Hepatocyte (in vitro differentiated cells): ENCODE measurements at places on chromosomes 4 and X.
A peak's percentile ranks its signal among the peaks of the same experiment; 100 is the strongest.

- DNase-seq, result peak; percentile 18
Observed at GRCh38 chr4:71300964-71301363, 37.9 kb upstream of the SLC4A4 start.

GRCh38 chr4:29047341-29048041 is 1672.7 kb upstream of the PCDH7 start:
- DNase-seq, result no peak

GRCh38 chrX:112751076-112751475 is 71.3 kb upstream of the LHFPL1 start:
- no peak for DNase-seq

DNA sequence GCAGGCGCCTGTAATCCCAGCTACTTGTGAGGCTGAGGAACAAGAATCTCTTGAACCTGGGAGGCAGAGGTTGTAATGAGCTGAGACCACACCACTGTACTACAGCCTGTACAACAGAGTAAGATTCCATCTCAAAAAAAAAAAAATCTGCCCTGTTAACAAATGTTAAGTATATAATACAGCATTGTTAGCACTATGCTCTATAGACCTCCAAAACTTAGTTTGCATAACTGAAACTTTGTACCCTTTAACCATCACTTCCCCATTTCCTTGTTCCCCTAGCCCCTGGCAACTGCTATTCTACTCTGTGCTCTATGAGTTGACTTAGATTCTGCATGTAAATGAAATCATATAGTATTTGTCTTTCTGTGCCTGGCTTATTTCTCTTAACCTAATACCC is 76.7 kb downstream of the TAB3 start:
- DNase-seq, result no peak

GRCh38 chr4:14169460-14169859 is 541.9 kb upstream of the BOD1L1 start:
- no peak for DNase-seq

DNA sequence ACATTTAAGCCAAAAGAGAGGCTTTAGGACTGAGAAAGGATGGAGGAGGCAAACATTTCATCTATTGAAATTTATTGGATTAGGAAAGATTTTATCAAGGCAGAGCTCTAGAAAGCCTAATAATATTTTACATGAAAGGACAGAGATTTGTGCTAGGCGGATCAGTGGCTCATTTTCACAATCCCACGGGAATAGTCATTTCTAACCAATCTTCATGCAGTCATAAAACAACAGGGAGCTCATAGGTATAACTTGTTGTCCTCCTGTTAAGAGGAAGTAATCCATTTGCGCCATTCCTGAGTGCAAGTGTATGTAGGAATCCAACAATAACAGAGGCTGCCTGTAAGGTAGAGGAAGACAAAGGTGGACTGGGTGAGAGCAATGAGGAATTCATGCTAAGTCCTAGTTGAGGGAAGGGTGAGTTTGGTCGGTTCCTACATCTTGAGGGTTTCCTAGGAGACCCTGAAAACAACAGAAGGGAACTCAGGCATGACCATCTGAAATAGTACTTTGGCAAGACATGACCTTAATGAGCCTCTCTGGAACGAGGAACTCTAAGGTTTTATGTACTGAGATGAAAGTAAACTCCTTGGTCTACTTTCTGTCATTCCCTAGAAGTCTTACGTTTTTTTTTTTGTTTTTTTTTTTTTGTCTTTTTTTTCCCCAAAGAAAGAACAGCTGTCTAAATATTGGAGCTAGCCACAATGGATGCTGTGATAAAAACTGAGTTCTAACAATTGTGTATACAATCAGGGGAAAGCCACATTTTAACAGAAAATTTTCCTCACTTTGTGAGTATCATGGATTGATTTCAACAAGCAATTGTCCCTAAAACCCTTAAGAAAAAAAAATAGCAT is 89.7 kb downstream of the GEMIN8 start:
- no peak for DNase-seq

GRCh38 chrX:82775426-82775825 is 732.7 kb upstream of the POU3F4 start:
- no peak for DNase-seq

GRCh38 chr4:26931451-26931850 is 70.8 kb downstream of the STIM2 start:
- DNase-seq, result no peak

- no peak for DNase-seq
Observed at GRCh38 chr4:184548648-184549341, 74.4 kb upstream of the IRF2 start.

- DNase-seq, result no peak
Observed at GRCh38 chr4:74418063-74418670, 26.8 kb upstream of the AREG start.

- no peak for DNase-seq
Observed at GRCh38 chr4:101282076-101282844, 65.1 kb downstream of the PPP3CA start.

GRCh38 chrX:27548624-27549023 is 41.5 kb upstream of the DCAF8L2 start:
- DNase-seq, result no peak

GRCh38 chr4:98967786-98968329 is 27.7 kb upstream of the METAP1 start:
- DNase-seq, result no peak

GRCh38 chrX:134406356-134407064 is 53.5 kb upstream of the HPRT1 start:
- DNase-seq, result peak; percentile 14

GRCh38 chrX:14029039-14029424 is 660 bp downstream of the GEMIN8 start:
- DNase-seq, result no peak

GRCh38 chrX:41236629-41237028 is 97.3 kb upstream of the DDX3X start:
- DNase-seq, result no peak

DNA sequence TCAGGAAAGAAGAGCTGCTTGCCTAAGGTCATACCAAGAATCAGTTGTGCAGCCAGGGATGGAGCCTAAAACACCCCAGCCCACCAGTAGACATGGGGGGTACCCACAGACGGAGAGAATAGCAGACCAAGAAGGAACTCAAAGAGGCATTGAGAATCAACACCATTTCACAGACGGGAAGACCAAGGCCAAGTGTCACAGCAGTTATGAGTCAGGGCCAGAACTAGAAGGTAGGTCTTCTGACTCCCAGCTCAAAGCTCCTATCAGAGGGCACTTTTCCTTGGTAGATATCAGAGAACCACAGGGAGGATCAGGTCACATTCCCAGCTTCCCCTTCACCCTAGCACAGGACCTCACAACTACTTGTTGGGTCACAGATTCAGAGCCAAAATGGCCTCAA is 14.5 kb downstream of the OTUD5 start:
- no peak for DNase-seq

DNA sequence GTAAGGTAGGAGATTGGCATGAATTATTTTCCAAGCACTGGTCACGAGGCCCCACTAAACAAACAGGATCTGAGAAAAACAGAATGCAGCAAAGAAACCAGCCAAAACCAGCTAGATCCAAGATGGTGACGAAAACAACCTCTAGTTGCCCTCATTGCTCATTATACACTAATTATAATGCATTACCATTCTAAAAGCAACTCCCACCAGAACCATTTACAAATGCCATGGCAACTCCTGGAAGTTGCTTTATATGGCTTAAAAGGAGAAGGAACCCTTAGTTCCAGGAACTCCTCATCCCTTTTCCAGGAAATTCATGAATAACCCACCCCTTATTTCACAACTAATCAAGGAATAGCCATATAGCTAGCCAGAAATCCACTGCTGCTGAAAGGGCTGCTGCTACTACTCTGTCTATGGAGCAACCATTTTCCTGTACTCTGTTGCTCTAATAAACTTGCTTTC is 69.3 kb downstream of the ABCB7 start:
- peak; percentile 6 for DNase-seq

GRCh38 chrX:46321676-46322075 is 223.5 kb downstream of the ZNF674 start:
- no peak for DNase-seq

DNA sequence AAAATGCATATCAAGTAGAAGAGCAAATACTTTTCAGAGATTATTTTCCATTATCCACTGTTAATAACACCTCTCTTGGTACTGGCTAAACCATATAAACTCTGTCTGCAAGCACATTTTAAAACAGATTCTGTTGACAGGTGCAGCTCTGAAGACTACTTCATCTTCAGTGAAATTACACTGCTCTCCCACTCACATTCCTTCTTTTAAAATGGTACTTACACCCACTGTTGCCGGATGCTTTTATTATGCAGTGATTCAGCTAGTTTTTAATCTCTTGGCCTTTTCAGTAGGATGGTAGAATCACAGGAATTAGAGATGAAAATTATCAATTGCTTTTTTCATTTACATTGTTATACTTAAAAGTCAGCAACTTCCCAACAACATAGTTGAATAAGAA is 381.6 kb downstream of the GASK1B start:
- DNase-seq, result no peak

- no peak for DNase-seq
Observed at GRCh38 chrX:72216973-72217372, 21.9 kb downstream of the ERCC6L start.
